Mononuclear cell (primary cell): ENCODE measurements at places on chromosomes 3 and 15. TPM values are rescaled to one million over a fixed set of nuclear protein-coding genes. Genes with fewer than 3 reads are reported as not detected.

Gene CLCN2
- total RNA-seq, result 0.63 TPM

Gene LTK
- 1.6 TPM for total RNA-seq

Gene GABRA5
- total RNA-seq, result 0.31 TPM

Gene ACTRT3
- not detected for total RNA-seq

Gene ECE2
- total RNA-seq, result not detected
